ENCODE measurements at places on chromosomes 16 and 17.
A peak's percentile ranks its signal among the peaks of the same experiment; 100 is the strongest.

- no peak for DNase-seq
Observed at GRCh38 chr17:59800530-59800942, 92.2 kb downstream of the TUBD1 start.

- DNase-seq: no peak
Observed at GRCh38 chr17:8121407-8121680, 2.6 kb downstream of the HES7 start.

DNA sequence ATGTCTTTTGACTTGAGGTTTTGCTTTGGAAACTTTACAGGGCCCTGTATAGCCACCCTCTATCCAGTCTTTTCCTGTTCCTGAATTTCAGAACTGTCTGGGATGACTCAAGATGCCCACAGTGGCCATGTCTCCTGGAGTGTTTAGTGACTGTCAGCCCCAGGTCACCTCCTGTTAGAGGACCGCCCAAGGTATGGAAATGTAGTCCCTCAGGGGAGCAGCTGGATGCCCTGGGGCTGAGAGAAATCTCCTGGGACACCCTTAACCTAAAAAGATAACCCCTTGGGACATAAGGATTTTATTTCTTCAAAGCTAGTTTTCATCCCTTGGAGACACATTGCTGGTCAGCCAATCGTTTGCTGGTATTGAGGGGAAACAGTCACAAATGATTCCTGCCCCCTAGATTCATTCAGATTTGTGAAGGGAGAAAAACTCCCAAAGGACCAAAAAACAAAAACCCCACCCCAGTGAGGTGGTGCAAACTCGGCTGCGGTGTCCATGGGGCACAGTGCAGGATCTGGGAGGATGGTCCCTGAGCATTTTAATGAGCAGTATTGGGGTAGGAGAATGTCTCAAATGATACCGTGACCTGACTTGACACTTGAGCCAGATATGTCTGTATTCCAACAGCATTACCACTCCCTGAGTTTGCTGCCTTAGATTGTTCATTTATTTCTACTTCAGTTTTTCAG, 1.7 kb downstream of the ZNF267 start:
- DNase-seq: no peak

GRCh38 chr17:2995886-2996809, 67.3 kb downstream of the OR1D5 start:
- DNase-seq: no peak

GRCh38 chr16:65967376-65967775, 399.1 kb upstream of the CDH5 start:
- DNase-seq: no peak

GRCh38 chr16:87233928-87234327, 83.3 kb downstream of the C16orf95 start:
- DNase-seq: no peak

DNA sequence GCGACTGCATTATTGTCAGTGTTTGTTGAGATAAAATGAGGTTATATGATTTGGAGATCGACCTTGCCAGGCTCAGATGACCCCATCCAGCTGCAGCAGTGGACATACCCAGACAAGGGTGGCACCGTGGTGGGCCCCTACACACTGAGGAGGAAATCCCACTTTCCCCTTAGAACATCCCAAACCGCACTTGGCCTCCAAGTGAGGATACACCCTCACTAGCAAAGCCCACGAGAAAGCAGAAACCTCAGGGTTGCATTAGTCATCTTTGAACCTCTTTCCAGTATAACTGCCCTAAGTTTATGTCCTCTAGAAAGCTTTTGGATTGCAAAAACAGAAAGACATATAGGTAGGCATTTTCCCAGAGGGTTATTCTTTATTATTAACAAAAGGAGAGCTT, 101.5 kb downstream of the CLEC16A start:
- no peak for DNase-seq

- DNase-seq: peak; percentile 46
Observed at GRCh38 chr17:82105882-82106687, 8.0 kb upstream of the FASN start.

GRCh38 chr17:28335959-28336871, 654 bp downstream of the TNFAIP1 start:
- no peak for DNase-seq

DNA sequence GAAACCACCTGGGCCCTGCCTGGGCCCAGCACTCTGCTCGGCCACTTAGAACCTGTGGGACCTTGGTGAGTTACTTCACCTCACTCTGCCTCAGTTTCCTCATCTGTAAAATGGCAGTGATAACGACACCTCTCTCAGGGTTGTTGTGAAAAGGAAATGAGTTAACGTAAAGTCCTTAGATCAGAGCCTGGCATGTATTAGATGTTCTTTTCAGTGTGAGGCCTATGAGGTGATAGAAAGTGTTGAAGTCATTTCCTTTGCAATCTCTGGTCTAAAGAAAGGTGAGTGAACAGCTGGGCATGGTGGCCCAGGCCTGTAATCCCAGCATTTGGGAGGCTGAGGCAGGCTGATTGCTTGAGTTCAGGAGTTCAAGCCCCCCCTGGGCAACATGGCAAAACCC, 51.7 kb upstream of the LGALS9 start:
- no peak for DNase-seq

DNA sequence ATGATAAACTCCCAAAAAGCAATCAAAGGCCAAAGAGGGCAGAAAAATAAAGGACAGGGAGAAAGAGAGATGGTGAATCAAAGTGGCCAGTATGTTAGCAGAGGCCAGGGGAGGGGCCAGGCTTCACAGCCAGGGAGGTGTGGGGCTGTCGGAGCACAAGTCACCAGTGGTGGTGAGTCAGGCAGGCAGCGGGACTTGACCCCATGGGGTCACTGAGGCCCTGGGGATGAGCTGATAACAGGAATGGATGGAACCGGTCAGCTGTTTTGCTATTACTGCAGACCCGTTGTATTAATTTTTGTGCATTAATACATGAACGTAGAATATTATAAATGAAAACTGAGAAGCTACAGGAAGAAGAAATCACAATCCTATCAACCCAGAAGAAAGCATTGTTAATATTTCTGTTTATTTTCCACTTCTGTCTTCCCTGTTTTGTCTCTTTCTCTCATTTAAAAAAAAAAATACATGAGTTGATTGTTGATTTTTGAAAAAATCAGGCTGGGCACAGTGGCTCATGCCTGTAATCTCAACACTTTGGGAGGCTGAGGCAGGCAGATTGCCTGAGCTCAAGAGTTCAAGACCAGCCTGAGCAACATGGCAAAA, 106.9 kb downstream of the SOCS1 start:
- DNase-seq: no peak

DNA sequence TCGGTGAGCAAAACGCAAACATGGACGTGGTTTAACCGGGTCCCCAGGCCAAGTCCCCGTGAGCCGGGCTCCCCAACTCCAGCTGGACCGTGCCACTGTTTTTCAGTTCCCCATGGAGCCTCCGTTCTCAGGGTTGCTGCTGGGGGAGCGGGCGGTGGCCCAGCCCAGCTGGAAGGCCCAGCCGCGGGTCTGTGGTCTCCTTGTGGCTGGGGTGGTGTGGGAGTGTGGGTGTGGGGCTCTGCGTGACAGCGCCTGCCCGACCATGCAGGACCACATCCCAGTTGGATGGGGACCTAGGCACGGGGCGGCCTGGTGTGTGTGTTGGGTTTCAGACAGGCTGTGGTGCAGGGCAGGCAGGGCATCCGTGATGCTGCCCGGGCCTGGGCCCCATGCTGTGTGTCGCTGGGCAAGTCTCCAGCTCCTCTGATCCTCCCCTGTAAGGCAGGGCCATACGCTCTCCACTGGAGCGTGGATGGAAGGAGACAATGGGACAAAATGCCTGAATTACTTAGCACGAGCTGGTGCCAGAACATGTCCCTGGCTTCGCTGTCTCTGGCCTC, 40.3 kb downstream of the COX4I1 start:
- DNase-seq: no peak

DNA sequence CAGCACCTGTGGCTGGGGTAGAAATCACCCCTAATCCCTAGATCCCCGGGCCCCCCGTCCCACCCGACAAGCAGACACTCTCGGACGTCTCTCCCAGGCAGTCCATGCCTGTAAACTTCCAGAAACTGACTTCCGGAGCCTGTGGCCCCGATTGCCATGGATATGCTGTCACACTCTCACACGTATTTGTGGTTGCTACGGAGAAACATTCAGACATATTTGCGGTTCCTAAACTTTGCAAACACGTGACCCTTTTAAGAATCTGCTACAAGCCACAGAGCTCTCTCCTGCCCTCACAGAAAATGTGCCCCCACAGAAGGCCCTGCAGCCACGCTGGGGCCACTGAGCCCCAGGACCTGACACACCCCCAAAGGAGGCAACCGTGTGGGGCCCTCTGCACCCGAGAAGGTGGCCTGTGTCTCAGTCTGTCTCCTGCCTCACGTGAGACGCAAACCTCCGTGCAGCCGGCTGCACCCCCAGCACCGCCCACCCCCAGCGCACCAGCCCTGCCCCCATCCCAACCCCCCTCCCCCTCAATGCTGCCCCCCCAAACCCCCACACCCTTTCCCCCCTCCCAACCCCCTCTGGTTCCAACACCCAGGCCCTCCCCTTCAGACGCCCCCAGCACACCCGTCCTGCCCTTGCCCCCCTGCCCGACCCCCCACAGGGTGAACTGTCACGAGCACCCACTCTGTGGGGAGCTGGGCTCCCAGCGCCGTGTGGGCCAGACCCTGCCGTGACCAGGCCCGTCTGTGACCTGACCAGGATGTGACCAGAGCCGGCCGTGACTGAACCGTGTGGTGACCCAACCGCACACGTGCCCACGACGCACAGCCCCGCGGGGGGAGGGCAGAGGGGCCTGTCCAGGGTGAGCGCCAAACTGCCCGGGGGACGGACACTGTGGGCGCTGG, 66.3 kb upstream of the METRNL start:
- no peak for DNase-seq

DNA sequence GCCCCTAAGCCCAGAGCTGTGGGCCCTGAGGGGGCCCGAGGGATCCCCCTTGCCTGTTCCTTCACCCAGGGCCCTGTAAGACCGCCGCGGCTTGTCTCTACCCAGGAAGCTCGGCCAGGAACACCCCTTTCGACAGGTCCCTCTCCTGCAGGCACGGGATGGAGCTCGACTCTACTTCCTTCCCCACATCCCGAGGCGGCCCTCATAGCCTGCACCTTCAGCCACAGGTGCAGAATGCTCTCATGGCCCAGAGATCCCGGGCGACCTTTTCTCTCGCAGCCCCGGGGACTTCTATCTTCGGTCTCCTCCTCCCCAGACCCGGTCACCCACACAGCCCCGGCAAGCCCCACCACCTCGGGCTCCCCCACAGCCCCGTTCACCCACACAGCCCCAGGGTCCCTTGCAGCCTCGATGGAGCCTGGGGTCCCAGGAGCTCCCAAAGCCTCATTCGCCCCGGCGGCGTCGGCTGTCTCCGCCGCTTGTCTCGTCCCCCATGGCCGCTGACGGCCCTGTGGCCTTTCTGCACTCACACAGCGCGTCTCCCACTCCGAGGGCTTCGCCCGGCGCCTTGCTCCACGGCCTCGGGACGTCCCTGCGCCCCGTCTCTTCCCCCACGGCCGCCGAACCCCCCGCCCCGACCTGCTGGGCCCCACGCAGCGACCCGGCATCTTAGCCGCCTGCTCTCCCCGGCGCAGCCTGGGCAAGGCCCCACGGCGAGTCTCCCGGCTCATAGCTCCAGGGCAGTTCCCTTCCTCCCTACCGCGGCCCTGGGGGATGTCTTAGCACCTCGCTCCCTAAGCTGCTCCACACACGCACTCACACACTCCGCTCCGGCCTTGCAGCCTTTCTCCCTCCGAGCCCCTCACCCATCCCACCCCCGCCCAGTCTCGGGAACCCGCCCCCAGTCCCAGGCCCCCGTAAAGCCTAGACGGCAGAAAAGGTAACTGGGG, 650 bp downstream of the KIAA0753 start:
- no peak for DNase-seq

DNA sequence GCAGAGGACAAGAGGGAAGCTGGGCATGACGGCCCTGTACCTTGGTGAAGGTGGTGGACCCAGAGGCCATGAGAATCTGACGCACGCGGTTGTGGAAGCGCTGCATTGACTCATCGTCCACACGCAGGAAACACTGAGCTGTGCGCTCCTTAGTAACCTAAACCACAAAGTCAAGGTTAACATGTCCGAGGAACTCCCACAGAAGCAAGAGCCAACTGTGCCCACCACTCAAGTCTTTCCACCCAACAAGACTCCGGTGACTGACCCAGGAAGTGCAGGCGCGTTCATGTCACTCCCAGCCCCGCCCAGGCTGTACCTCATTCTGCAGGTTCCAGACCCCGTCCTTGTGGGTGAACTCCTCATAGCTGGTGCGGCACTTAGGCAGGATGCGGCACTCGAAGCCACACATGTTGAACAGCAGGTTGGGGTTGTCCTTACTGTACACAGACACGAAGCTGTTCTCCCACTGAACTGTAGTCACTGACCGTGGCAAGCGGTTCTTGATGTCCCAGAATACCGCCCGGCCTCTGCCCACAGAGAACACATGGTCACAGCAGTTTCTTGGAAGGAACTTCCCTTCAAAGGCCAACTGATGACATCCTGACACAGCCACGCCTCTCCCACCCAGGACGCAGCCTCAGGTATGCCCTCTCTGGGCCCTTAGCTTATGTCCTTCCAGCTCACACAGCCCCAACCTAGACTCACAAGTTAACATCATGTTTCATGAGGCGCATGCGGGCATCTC, 11.5 kb downstream of the PRPF8 start:
- no peak for DNase-seq

DNA sequence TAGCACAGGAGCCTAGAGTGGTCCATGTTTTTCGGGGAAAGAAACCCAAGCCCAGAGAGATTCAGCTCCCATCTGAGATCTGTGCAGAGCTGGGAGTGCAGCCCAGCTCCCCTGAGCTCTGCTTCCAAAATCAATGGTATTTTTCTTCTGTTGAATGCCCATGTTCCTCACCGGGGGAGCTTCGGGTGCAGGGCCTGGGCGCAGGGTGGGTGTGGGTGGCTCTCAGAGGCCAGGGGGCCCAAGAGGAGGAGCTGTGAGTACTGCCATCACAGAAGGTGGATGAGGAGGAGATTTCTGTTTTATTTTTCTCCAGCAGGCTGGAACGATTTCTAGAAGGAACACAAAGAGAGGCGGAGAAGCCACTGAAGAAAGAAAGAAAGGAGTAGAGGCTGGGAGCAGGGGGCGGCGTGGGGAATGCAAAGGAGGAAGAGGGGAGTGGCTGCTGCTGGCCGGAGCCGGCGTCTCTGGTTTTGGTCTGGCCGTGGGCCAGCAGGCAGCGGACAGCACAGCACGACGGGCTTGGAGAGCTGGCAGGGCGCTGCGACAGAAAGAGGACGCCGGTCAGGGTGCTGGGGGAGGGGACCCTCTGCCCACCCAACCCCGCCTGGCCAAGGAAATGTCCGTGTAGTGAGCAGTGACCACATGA, 76.2 kb upstream of the KSR1 start:
- DNase-seq: no peak
